Subcutaneous adipose tissue (tissue), 4 donors: ENCODE measurements at places on chromosomes 6 and 20. TPM values are rescaled to one million over a fixed set of nuclear protein-coding genes. Genes with fewer than 3 reads are reported as not detected.

Gene ERVFRD-1
- total RNA-seq, result 0.65 TPM

Gene NRSN2
- total RNA-seq, result 9.4 TPM

Gene SIGLEC1
- 39.0 TPM for total RNA-seq

Gene PGC
- total RNA-seq, result not detected

Gene BIRC7
- 3.9 TPM for total RNA-seq

Gene PSMF1
- total RNA-seq, result 102 TPM

Gene ARMC2
- total RNA-seq, result 6.5 TPM

Gene PLTP
- total RNA-seq, result 230 TPM

Gene BPIFB1
- total RNA-seq, result not detected

Gene TMEM151B
- total RNA-seq, result not detected

Gene POU5F1
- total RNA-seq, result not detected

Gene TMC2
- 1.3 TPM for total RNA-seq

Gene ANGPT4
- 2.3 TPM for total RNA-seq

Gene WDR46
- 40.7 TPM for total RNA-seq

Gene ADAM33
- 41.8 TPM for total RNA-seq

Gene SMLR1
- total RNA-seq, result not detected

Gene KHDRBS2
- 0.44 TPM for total RNA-seq

Gene EBF4
- total RNA-seq, result 1.1 TPM

Gene MEP1A
- total RNA-seq, result not detected

Gene MCCD1
- not detected for total RNA-seq

Gene CYP24A1
- not detected for total RNA-seq

Gene CGA
- total RNA-seq, result not detected

Gene EYS
- total RNA-seq, result 0.17 TPM

Gene CLVS2
- total RNA-seq, result not detected

Gene TMEM74B
- total RNA-seq, result 1.1 TPM

Gene GCLC
- total RNA-seq, result 60.5 TPM
